ENCODE measurements at places on chromosomes 3 and 15.

- no peak for DNase-seq
Observed at GRCh38 chr3:46427916-46428833, 21.1 kb downstream of the CCRL2 start.

DNA sequence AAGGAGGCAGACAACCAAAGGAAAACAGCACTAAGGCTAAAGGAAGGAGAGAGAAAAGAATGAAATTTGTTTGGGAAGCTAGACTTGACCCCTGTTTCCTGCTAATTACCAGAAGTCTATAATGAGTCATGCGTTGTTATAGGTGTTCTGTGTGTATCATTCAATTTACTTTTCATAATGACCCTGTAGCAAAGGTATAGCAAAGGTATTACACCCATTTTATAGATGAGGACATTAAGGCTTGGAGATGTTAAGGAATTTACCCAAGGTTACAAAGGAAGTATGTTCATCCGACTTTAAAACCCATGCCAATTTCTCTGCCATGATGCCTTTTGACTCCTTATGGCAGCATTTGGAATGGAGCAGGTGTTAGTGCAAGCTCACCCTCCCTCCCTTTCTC lies 54.9 kb downstream of the RAP2B start:
- no peak for DNase-seq

- DNase-seq, result no peak
Observed at GRCh38 chr3:165683947-165684346, 153.3 kb downstream of the BCHE start.

DNA sequence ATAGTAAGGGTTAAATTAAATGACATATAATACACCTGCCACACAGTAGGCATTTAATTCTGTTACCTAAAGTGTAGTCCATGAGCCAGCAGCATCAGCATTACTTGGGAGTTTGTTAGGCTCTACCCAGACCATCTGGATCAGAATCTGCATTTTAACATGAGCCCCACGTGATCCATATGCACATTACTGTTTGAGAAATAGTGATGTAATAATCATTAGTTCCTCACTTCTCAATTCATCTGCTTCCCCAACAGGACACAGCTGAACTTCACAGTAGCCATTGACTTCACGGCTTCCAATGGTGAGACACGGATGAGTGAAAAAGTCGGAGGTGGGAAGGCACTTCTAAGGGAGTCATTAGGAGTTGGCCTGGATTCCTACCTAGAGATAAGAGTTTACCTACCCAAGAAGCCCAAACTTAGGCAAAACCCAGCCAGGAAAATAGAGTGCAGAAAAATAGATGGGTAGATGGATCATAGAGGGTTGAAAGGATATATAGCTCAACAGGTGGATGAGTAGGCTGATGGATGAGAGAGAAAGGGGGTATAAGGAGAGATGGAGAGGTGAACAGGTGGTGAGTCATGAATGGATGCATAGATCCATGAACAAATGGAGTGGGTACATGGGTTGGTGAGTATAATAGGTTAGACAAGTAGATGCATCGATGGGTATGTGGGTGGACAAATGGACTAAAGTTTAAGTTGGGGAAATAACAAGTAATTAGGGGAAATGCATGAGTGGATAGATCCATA lies 13.3 kb downstream of the CPNE9 start:
- no peak for DNase-seq

- no peak for DNase-seq
Observed at GRCh38 chr3:150303768-150304167, 104.3 kb upstream of the TSC22D2 start.

DNA sequence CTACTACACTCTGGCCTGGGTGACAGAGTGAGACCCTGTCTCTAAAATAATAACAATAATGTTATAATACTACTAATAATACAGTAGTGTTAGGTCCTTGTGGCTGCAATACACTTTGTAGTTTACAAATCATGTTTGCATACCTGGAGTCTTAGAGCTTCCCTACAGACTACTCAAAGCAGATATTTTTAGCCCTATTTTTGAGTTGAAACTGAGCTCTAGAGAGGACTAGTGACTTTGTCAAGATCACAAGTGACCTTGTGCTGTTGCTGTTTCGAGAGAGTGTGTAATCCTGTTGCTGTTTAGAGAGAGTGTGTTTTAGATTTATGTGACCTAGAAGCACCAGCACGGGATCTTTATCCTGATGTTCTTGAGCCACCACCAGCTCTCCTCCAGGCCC lies 105.3 kb upstream of the RNU6-1 start:
- no peak for DNase-seq

DNA sequence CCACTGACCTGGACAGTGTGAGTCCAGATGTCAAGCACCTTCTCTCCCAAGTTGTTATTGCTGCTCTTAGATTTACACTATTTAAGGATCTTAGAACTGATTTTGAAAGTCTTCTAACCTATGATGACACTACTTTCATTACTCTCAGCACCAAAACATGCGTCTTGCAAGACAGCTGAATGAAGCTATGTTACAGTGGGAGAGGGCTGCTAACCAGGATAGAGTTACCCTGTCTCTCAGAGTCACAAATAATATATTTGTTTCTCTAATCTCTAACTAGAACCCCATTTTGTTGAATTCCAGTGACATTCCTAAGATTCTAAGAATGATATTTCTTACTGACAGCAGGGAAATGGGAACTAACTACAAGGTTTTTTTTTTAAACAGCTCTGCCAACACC lies 455.5 kb downstream of the MAGI1 start:
- DNase-seq, result no peak

GRCh38 chr3:108472001-108472591 lies 38.3 kb downstream of the MYH15 start:
- no peak for DNase-seq

DNA sequence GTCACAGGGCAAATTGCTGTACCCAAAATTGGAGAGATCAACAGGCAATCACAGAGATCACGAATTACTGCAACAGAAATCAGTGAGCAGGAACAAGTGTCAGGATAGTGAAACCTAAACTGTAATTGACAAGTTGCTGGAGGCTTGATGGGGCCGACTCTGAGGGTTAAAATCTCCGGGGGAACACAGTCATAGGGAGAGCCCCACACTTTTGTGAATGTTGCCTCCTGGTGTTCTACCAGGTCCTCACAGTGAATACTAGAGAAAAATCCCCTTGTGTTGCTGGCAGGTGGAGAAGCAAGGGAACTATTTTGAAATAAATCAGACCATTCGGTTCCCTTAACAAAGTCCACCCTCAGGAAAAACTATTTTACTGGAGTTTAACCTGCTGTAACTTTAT lies 697.5 kb upstream of the CBLB start:
- DNase-seq, result no peak

- no peak for DNase-seq
Observed at GRCh38 chr3:170511371-170511770, 74.5 kb downstream of the SLC7A14 start.

- DNase-seq, result no peak
Observed at GRCh38 chr3:182671942-182672341, 121.4 kb upstream of the ATP11B start.

DNA sequence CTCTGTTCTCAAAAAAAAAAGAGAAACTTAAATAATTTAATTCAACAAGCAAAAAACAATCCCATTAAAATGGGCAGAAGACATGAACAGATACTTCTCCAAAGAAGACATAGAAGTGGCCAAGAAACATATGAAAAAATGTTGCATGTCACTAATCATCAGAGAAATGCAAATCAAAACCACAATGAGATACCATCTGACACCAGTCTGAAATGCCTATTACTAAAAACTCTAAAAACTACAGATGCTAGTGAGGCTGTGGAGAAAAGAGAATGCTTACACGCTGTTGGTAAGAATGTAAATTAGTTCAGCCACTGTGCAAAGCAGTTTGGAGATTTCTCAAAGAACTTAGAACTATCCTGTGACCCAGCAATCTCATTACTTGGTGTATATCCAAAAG lies 382.9 kb downstream of the OTOL1 start:
- no peak for DNase-seq

GRCh38 chr15:77335298-77335697 lies 84.6 kb downstream of the PEAK1 start:
- DNase-seq, result no peak
